A172 (cell line): ENCODE measurements at places on chromosomes 1 and 21. TPM values are rescaled to one million over a fixed set of nuclear protein-coding genes. Genes with fewer than 3 reads are reported as not detected.

DNA sequence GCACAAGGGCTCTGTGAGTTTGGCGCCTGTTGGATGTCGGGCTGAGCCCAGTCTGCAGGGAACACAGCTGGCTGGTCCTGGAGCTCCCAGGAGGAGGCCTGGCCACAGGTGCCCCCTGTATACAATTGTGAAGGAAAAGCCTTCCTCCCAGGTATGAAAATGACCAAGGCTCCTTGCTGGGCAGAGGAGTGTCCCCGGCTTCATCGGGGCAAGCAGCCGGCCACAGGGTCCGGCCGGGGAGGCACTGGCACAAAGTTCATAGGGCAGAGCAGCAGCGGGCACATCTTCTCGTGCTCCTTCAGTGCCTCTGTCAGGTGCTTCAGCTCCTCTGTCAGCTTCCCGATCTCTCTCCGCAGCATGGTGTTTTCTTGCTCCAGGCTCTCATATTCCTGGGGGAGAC, 13.0 kb downstream of the BATF3 start:
- no peak for DNase-seq

DNA sequence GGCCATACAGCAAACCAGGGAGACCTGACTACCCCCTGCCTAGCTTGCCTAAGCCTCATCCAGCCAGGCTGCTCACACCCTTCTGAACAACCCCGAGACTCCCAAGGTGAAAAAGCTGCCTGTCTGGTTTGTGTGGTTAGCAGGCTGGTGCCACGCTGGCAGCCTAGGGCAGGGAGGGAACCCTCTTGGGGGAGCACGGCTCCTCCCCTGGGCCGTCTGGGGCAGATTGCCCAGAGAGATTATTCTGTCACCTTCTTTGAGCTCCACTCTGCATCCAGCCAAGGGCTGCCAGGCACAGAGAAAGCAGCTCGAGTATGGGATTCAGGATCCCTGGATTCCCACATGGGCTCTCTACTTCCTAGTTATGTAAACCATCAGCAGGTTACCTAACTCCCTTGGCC, 27.5 kb upstream of the TCEA3 start:
- DNase-seq = peak; percentile 43

DNAJC28 gene
- total RNA-seq = 1.4 and 1.6 TPM in 2 replicates

BLACAT1 gene
- total RNA-seq = 0.28 and 1.4 TPM in 2 replicates

AK5 gene
- 2.0 and 9.0 TPM in 2 replicates for total RNA-seq
